Panc1 (cell line): ENCODE measurements at places on chromosomes 7 and 10. TPM values are rescaled to one million over a fixed set of nuclear protein-coding genes. Genes with fewer than 3 reads are reported as not detected.
A peak's percentile ranks its signal among the peaks of the same experiment; 100 is the strongest.

Gene NACAD
- 5.3 TPM for total RNA-seq

GRCh38 chr7:30149640-30150272 is 15.0 kb downstream of the MTURN start:
- no peak for DNase-seq

DNA sequence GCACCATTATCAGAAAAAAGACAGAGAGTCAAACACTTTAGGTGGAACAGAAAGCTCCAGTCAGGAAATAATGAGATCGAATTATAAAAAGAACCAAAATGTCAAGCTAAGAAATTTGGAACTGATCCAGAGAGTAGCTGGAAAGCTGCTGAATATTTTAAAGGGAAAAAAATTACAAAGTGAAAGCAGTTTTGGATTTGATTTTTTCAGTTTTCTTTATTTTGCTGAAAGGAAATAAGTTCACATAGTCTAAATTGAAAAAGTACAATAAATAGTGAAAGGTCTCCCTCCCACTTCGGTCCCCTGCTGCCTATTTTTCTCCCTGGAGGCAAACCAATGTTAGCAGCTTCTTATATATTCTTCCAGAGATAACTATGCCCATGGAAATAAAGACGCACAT is 11.3 kb upstream of the TOMM7 start:
- DNase-seq: no peak

DNA sequence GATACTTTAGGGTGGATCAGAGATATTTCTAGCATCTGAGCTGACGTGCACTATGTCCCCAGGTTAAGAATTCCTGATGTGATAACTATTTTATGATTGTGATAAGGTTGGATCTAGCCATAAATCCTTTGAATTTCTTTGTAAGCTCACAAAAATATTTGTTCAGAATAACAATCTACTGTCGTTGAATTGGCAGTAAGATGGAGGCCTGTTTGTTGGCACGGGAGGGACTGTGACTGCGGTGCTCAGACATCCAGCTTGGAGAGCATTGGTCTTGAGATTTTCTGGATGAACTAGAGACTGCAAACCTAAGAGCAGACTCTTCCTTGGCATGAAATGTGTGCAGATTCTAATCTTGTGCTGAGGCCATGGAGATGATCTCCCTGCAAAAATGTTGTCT is 131.1 kb downstream of the LRRC4 start:
- DNase-seq: no peak

- DNase-seq: peak; percentile 75
Measured at GRCh38 chr7:21767300-21767900, 178.3 kb downstream of the CDCA7L start.
